NCI-H2029 treated with DMSO at 0.1 percent for 48 hours (cell line): ENCODE measurements at places on chromosomes 5 and 9.

DNA sequence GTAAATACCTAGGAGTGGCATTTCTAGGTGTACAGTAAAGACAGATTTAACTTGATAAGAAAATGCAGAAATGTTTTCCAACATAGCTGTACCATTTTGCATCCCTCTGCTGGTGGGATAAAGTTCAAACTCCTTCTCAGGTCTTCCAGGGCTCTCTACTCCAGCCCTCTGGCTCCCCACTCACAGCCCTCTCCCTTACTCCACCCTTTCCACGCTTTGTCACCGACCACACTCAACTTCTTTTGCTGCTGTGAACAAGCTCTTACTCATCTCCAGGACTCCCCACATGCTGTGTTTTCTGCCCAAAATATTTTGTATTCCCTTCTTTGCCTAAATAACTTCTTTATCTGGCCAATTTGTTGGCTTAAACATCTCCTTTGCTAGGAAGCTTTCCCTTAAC, 90.6 kb upstream of the OSMR start:
- DNase-seq = no peak

- no peak for DNase-seq
Measured at GRCh38 chr5:5288201-5288600, 134.3 kb upstream of the ICE1 start.

- DNase-seq = no peak
Measured at GRCh38 chr5:23235246-23235645, 272.2 kb upstream of the PRDM9 start.

- no peak for DNase-seq
Measured at GRCh38 chr9:124771867-124772679, 962 bp upstream of the NR6A1 start.

GRCh38 chr5:36887532-36887931, 11.0 kb downstream of the NIPBL start:
- no peak for DNase-seq

- no peak for DNase-seq
Measured at GRCh38 chr5:16899171-16899570, 36.9 kb downstream of the MYO10 start.

DNA sequence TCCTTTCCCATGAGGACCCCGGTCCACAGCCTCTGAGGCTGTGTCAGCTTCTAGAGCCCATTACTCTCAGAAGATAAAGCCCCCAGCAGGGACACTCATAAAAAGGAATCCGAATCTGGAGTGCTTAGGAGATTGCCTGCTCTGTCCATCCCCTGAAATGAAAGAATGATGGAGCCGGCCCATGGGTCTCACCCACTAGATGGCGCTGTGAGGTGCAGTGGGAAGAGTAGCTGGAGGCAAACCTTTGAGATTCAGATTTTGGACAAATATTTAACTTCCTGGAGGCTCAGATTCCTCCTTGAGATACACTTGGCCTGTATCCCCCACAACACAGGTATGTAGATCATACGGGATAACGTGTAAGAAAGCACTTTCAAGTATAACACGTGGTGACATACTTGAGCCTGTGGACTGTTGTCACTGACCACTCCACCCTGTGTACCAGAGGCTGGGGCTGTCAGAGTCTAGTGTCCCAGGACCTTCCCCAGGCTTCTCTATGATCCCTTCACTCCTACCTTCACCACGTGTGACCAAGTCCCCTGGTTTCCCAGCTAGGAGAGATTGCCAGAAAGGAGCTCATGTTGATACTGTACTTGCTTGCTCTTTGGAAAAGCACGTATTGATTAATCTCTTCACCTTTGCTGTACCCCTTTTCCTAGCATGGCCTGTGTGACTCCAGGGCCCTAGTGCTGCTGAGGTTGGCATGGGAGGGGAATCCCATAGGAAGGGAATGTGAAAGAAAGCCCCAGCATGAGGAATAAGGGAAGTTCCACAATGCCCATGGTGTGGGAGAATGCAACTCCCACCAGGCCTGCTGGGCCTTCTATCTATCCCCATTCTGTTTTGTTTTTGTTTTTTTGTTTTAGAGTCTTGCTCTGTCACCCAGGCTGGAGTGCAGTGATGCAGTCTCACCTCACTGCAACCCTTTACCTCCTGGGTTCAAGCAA, 32.1 kb downstream of the TRMO start:
- no peak for DNase-seq

DNA sequence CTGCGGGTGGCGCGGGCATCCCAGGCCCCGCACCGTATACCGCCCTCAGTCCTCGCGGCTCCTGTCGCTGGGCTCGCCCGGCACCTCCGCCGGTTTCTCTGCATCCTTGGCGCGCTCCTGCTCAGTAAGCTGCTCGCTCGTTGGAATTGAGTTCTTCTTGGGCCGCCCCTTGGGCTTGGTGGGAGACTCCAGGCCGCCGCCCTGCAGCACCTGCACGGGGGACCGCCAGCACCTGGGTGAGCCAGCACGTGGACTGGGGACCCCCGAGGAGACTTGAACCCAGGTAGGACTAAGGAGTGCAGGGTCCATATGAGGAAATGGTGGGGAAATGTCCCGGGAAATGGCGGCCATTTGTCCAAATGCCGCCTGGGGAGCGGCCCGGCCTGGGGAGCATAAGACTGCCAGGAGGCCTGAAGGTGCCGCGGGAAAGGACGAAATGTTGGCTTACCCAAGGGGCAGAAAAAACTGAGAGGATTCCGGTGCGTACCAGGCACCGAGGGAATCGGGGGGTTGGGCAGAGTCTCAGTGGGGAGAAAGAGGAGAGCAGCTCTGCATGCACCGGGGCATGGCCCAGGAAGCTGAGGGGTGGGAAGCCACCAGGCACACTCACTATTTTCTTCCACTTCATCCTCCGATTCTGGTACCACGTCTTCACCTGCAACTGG, 2.9 kb downstream of the BARX1 start:
- no peak for DNase-seq

- no peak for DNase-seq
Measured at GRCh38 chr5:112846556-112846955, 14.5 kb upstream of the SRP19 start.

DNA sequence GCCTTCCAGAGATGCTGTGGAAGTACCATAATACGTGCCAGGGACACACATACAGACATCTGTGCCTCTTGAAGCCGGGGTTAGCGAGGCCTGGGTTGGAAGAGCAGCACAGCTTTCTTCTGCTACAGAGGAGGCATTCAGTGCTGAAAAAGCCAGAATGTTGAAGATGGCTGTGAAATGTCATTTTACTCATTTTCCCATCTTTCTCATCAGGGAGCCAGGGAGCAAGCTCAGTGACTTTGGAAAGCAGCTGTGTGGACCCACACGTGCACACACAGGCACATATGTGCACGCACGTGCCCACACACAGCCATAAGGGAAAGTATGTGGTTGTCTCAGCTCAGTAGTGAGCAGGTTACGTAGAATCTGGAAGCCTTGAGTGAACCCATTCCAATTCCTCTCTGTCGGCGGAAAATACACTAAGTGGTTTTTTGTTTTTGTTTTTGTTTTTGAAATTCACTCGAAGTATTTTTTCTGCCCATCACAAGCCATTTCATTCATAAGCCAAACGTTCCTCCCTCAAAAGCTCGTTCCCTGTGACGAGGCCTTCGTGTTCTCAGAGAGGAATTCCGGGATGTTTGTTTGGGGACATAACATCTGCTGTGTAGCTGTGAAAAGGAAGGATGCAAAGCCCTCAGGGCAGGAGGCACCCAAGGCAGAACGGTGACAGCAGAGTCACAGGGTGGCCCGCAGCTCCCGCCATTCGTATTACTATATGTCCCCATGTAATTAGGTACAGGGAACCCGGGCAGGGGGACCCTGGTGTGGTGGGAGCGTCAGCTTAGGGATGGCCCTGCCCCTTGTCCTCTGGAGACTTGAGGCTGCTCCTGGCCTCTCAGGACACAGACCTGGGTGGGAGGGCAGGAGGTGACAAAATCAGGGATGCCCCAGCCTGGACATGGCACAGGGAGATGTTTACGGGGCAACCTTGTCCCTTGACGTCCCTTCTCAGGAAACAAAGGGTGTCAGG, 29.0 kb upstream of the ANKRD33B start:
- no peak for DNase-seq

DNA sequence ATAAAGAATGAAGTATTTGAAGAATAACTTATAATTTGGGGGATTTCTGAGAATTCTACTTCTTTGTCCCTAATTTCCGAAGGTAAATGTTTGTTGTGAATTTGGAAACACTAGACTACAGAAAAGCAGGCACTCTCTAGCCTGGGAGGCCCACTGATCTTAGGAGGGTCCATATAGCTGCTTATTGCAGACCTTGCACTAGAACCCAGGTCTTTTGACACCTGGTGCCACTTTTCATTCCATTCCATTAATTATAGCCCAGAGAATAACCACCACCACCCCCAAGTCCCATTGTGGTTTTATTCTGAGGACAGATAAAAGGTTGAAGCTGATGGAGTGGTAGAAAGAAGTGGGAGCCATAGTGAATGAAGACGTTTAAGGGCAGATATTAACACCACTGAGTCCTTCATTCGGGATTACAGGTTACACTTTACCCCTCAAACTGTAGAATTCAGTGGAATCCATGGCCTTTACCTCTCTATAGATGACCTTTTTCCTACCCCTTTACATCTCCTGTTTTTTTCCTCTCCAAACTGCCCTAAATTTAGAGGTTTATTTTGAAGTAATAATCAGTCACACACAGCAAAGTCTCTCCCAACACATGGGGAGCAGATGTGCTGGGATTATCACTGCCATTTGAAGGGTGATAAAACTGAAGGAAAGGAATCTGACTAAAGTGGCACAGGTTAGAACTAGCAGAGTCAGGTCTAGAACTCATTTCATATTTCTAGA, 12.0 kb upstream of the PSMD5 start:
- no peak for DNase-seq
